ENCODE measurements at places on chromosomes 1 and 21.
A peak's percentile ranks its signal among the peaks of the same experiment; 100 is the strongest.

DNA sequence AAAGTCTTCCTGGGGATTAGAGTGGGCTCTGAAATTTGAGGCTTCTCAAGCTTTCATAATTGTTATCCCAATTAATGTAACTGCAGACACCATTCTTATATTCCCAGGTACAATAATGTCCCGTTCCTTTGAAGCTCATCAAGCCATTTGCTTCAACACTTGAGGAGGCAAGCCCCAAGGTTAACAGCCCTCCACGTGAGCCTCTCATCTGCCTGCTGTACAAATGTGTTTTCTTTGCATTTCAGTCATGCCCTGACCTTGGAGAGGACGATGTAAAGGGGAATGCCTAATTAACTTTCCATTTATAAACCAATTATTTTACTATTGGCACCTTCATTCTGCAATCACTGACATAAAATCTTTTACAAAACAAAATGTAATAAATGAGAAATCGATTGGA, 106.3 kb downstream of the SETD4 start:
- DNase-seq: no peak

- DNase-seq: peak; percentile 71
Measured at GRCh38 chr21:43916691-43917514, 51.9 kb downstream of the AGPAT3 start.

GRCh38 chr1:52632732-52633290, at the start of gene SHISAL2A:
Gene SHISAL2A, plus strand, starts transcription at chr1:52633168. Its CDS starts 326 bp downstream, at chr1:52633494.
- peak; percentile 68 for DNase-seq

GRCh38 chr1:33443080-33443704, 12.3 kb upstream of the PHC2 start:
- DNase-seq: no peak

- no peak for DNase-seq
Measured at GRCh38 chr1:65050735-65051134, 84.4 kb upstream of the JAK1 start.

- peak; percentile 21 for DNase-seq
Measured at GRCh38 chr1:231629132-231629531, 2.5 kb downstream of the DISC1 start.

GRCh38 chr1:9009438-9010370, 16.5 kb downstream of the SLC2A7 start:
- DNase-seq: peak; percentile 61

GRCh38 chr1:155013632-155014031, 11.0 kb downstream of the ZBTB7B start:
- DNase-seq: no peak

DNA sequence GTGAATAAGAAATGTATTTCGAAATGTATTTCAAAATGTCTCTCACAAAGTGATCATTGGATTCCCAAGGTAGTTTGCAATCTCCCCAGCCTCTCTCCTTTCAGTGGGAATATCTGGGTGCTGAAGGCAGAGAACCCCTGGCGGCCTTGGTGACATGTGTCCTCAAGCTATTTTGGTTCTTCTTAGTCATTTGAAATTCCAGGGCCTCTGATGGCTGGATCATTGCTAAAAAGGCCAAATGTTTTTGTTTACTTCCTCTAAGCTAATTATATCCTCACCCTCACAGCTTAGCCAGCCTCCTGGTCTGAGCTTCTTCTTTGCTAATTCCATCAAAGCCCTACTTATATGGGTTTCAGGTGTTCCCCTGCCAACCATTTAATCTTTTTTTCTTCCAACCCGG, 71.2 kb downstream of the LRRC40 start:
- DNase-seq: no peak

DNA sequence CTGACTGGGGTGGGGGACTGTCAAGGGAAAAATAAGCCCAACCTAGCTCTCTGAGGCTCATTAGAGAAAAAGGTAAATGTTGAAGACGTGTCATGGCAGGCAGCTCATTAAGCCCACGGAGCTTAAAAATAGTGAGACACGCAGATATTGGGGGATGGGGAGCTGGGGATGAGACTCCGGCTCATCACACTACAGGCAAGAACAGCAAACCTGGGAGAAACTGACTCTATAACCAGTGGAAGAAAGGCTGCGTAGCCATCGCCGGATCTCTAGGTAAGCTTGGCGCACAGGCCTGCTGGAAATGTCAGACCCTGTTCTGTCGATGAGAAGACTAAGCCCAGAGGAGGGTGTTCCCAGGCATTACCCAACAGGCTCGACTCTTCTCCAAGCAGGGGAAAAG, 78.0 kb downstream of the SYT2 start:
- no peak for DNase-seq

DNA sequence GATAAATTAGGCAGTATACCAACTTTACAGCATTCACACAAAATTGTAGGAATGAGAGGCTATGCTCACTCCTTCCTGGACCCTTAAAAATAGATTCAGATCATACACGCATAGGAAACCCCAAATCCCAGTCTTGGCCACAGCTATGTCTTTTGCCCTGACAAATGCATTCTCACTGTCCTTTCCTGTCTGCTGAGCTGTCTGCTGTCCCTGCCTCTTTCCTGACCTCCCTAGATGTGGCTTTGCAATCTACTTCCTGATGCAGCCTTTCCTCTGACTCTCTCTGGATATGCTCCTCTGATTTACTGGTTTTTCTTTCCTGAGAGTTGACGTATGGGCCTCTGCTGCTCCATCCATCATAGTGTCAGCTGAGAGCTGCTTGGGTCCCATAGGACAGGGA, 59.8 kb upstream of the SLC35F3 start:
- DNase-seq: no peak

- DNase-seq: no peak
Measured at GRCh38 chr1:150642296-150642695, 12.9 kb upstream of the ENSA start.

- no peak for DNase-seq
Measured at GRCh38 chr1:50610563-50610962, 187.3 kb upstream of the DMRTA2 start.

- peak; percentile 9 for DNase-seq
Measured at GRCh38 chr1:94514095-94514727, 27.3 kb downstream of the F3 start.

- DNase-seq: no peak
Measured at GRCh38 chr1:188941986-188942385, 1535.7 kb downstream of the BRINP3 start.

DNA sequence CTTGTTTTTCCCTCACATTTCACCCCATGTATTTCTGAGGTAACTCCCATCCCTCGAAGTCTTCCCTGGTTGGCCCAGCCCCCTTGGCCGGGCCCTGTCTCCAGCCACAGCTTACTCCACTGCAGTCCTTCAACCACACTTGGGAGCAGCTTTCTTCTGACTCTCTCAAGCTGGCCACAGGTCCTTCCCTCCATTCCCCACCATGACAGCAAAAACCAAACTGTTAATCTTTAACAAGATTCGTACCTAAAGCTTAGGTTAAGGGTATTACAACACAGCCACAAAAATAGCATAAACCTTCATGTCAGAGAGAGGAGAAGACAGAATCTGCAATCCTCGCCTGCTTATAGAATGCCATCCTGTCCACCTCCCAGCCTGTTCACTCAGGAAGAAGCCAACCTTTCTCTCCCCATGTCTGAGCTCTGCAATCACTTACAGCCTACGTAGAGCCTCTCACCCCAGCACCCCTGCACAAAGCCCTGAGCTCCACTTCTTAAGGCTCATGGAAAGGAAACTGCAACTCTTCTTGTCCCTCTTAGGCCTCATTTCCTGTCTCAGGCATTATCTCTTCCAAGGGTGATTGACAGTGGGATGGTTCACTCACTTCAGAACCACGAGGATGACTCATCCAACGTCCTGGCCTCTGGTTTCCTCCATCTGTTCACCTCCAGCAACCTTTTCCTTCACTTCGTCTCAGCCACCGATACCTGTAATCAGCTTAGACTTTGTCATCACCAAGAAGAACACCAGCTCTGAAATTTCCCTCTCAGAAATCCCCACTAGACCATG, 72.8 kb downstream of the CD2 start:
- DNase-seq: peak; percentile 83

GRCh38 chr1:39061951-39062350, 35.8 kb downstream of the NDUFS5 start:
- DNase-seq: no peak

GRCh38 chr21:29904359-29905282, 35.2 kb downstream of the GRIK1 start:
- DNase-seq: no peak

- DNase-seq: peak; percentile 28
Measured at GRCh38 chr1:223364685-223365382, 858 bp upstream of the SUSD4 start.

DNA sequence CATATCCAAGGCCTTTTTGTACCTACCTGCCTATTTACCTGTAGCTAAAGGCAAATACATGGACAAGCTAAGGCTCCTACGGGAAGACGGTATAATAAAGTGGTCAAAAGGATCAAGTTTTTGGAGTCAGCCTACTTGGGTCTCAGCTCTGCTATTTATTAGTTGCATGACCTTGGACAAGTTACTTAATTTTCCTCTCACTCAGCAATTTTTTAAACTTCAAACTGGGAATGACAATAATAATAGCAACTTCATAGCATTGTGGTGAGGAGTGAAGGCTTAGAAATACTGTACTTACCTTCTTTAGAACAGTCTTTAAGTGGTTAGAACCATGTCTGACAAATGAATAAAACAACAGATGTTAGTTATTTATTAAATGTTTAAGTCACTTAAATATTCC, 60.2 kb upstream of the SLC35F3 start:
- no peak for DNase-seq

DNA sequence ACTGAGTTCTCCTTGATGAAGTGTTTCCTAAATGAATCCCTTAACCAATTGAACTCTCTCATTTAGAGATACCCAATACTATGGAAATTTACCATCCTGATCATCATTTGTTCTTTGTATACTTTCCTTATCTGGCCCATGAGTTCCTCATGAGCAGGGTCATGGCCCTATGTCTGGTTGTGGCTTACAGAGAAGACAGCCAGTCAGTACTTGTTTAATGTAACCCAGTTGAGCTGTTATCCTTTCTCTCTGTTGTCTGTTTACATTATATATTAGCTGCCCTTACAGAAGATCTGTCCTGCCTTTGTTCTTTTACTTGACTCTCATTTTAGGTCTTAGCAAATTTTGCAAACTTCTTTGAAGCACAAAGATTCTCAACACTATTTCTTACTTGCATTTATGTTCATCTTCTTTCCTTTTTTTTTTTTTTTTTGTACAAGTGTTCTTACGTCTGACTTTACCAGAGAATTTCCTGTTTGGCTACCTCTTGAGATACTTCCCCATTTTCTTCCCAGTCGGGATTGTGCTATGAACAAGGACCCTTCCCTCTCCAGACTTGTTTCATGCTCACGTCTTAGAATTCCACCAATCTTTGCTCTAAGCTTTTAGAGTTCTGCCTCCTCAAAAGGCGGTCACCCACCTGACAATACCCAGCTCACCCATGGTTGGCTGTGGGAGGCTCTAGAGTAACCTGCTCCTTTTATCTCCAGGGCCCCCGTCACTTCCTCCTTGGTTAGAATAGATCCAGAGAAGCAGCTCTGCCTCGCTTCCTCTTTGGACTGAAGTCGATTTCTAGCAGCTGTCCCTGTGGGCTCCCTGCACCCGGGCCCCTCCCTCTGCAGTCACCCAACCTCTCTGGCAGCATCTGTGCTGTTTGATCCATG, 53.6 kb upstream of the RUNX1 start:
- peak; percentile 56 for DNase-seq

DNA sequence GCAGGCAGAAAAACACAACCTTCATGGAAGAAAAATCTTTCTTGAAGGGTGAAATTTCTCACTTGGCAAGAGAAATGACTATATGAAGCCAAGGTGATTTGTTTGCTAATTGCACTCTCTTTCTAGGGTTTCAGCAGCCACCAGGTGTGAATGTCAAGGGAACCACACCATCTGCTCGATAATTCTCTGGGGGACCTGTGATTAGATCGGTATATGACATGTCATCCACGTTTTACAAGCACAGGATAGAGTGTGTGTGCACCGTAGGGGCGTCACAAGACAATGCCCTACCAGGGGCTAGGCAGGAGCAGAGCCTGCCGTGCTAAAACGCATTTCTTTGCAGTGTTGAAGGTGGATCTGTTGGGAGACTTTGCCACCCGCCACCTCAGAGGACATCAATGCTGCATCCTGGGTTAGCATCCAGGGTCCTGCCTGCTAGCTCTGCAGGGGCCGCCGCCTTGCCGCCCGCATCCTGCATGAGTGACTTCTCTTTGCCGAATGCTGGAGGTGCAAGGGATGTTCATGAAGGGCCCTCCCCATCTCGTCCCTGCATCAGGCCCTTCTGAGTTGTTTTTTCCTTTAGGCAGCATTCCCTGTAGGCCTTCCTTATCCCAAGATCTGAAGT, 37.8 kb upstream of the CCSAP start:
- DNase-seq: no peak

DNA sequence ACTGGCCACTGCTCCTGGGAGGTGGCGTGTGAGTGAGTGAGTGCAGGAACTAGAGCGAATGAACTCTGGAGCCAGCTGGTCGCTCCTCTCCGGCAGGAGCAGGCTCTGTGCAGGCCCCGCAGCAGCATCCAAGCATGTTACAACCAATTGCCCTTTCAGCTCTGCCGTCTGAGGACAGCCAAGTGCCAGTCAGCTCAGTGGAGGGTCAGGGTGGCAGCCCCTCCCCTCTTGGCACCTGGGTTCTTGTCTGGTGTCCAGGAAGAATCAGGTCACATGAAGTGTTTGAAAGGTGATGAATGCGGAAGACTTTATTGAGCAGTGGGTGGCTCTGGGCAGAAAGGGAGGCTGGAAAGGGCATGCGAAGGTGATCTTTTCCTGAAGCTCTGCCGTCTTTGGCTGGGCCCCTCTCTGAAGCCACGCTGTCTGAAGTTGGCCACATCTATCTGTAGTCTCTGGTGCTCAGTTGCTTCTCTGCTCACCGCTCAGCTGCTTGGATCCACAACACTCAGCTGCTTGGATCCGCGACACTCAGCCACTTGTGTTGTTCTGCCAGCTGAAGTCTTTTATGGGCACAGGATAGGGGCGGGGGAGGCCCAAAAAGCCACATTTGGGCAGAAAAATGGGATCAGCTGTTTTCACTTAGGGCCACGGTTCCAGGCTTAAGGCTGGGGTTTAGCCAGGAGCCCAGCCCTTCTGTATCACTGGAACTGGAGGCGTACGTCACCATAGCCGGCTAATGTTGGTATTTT, 139.8 kb downstream of the ADSS2 start:
- DNase-seq: no peak

DNA sequence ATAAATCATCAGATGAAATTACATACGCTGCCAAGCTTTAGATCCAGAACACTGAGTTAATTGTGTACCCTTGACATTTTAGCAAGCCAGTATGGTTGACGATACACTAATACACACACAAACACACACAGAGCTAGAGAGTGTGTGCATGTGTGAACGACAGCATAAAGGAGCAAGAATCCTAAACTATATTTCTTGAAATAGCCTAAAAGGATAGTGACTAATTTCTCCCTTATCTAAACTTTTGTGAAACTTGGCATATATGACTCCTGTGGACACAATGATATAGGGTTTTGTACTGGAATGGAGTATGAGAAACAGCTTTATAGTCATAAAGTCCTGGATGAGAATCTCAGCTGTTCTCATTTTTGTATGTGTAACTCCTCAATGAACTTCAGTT, 65.1 kb upstream of the DMRTA2 start:
- DNase-seq: no peak

DNA sequence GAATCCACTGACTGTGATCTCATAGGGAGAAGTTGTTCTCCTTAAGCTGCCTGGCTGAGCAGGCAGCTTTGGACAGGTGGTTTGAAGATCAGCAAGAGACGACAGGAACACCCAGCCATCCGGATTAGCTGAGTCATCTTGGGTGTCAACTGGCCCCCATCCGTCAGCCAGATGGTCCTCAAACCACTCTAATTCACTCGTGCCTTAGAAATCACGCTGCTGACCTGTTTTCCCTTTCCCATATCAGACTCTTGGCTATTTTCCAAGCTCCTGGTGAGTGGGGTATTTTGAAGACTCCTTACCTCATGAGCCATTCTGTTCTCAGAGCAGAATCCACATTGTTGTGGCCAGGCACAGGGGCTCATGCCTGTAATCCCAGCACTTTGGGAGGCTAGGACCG, 149.1 kb upstream of the L1TD1 start:
- DNase-seq: no peak

All from activated CD4-positive, alpha-beta T cell treated with anti-CD3 and anti-CD28 coated beads for 48 hours (primary cell).